ENCODE measurements at places on chromosomes 6 and 20.

GRCh38 chr20:48631114-48632016 is 196.4 kb downstream of the PREX1 start:
- DNase-seq: no peak

DNA sequence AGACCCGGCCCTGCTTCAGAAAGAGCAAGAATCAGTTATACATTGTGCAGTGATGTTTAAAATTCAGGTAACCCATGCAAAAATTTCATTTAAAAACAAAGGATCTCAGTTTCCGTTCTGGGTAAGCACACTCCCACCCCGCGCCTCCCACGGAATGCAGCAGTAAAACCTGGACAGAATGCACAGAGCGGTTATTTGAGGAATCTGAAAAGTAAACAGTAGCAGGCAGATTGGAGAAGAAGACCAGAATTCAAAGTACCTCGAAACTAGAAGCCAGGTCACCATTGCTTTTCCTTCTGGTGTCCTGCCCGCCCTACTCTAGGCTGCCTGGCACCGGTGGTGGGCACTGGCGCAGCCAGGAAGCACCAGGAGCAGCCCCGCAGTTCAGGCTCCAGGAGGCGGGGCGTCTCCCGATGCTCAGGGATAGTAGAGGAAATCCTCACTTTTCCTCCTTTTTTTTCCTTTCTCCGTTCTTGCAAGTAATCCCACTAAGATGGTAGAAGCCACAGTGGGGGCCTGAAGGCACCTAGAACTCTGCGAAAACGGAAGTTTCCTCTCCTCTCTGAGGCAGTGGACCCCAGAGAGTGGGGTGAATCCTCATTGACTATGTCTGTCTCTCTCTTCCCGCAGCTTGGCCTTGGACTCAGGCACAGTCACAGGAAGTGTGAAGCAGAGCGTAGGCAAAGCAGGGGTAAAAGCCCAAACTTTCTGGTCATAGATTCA is 28.3 kb downstream of the METTL24 start:
- no peak for DNase-seq

- no peak for DNase-seq
Observed at GRCh38 chr6:135830452-135830881, 21.0 kb upstream of the PDE7B start.

GRCh38 chr20:53706466-53707370 is 113.1 kb upstream of the ZNF217 start:
- DNase-seq: no peak

- no peak for DNase-seq
Observed at GRCh38 chr20:12171923-12172524, 254.3 kb downstream of the BTBD3 start.

DNA sequence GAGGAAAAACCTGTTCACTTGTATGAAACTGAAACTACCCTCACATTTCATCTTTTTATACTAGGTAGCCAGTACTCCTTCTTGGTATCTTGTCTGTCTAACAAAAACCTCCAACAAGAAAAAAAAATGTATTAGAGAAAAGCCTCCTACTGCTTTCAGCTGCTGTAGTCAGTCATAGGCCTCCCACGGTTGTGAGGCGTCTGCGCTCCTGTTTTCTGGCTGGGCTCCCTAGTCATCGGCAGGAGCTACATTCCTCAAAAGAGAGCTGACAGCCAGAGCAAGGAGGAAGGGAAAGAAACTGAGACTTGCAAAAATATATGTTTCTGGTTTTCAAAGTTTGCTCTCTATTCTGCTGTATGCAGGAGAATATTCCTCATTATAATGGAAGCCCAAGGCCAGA is 517.0 kb downstream of the LMBRD1 start:
- DNase-seq: peak; percentile 17

DNA sequence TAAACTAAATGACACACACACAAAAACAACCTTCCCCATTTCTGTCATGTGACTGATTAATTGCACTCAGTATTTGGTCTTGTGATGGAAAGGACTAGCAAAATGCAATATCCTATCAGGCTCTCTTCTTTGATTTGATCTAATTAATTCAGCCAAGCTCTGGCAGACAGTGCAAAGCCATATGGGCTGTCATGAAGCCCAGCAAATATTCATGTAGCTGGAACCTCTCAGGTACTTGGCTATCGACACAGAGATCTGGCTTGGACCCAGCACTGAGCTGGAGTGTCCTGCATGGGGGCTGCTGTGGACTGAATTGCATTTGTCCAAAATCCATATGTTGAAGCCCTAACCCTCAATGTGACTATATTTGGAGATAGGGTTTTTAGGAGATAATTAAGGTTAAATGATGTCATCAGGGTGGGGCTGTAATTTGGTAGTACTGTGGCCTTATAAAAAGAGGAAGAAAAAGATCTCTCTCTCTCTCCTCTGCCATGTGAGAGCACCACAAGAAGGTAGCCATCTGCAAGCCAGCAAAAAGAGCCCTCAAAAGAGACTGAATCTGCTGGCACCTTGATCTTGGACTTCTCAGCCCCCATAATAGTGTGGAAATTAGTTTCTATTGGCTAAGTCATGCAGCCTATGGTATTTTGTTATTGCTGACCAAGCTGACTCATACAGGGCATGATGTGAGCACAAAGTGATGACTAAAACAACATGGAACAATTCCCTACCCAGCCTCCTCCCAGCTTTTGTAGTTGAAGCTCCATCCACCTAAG is 77.1 kb downstream of the STMND1 start:
- no peak for DNase-seq

DNA sequence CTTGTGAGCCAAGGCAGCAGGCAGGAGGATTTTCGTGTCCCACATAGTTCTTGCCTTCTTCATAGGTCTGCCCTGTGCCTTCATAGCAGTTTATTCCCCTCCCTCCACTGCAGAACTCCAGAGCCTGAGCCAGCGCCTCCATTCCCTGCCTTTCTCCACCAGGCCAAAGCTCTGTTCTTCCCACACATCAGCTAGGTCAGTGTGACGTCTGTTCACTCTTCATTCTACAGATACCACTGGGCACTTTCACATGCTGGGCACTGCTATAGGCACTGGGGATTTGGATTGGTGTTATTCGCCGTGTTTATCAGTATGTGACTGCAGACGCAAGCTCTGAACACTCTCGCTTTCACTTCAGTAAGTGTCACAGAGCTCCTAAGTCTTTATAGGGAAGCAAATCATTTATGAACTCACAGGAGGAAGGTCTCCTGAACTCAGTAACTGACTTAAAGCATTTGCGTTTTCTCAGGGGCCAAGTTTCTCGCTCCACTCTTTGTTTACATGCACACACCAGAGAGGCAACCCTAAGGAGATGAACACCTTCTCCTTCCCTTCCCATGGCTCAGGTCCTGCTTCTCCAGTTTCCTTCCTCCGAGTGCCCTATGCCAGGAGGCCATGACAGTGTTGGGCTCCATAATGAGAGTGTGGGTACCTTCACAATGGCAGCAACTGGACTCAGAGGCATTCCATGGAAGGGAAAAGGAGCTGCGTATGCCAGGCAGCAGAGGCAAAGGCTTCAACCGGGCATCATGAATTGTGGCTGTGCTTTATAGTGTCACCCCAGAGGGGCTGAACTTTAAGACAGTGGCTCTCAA is 6.3 kb upstream of the APMAP start:
- no peak for DNase-seq

DNA sequence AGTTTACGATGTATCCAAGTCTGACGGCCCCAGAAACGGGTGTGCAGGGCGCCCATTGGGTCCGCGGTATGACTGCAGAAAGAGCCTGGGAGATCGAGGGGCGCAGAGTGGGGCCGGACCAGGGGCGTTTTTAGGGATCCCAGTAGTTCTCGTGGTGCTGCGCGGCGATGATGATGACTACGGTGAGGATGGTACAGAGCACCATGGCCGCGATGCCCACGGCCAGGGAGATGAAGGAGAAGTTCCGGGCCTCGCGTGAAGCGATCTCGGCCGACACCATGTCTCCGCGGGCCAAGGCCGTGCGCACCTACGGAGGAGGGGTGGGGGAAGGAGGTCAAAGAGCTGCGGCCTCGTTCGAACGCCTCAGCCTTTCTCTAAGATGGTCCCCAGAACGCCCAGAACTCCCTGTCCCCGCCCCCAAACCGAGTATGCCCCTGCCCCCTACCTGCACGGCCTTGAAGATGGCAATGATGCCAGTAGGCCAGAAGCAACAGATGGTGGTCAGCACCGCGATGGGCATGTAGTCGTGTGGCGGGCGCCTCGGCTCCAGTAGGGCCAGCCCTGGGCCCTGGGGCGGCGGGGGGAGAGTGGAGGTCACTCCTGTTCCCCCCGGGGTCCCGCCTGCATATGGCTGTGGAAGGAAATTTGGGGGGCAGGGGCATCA is 2.5 kb downstream of the PRRT1 start:
- DNase-seq: no peak

- no peak for DNase-seq
Observed at GRCh38 chr6:67736816-67737215, 898.3 kb upstream of the ADGRB3 start.

GRCh38 chr6:36755435-36756348 is 58.1 kb downstream of the RAB44 start:
- DNase-seq: no peak

DNA sequence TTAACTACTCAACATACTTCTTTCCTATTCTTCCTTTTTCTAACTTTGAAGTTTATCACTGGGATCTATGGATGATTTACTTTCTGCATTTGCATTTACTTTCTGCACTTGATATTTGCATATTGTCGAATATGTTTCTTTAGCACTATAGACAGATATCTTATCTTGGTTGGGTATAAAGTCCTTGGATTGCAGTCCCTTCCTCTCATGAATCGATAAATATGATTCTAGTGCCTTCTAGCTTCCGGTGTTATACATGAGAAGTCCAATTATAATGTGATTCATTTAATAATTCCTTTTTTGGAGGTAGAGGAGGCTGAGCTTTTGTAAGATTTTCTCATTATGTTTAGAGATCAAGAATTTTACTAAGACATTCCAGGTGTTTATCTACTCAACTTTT is 321.2 kb upstream of the RUNX2 start:
- DNase-seq: no peak

DNA sequence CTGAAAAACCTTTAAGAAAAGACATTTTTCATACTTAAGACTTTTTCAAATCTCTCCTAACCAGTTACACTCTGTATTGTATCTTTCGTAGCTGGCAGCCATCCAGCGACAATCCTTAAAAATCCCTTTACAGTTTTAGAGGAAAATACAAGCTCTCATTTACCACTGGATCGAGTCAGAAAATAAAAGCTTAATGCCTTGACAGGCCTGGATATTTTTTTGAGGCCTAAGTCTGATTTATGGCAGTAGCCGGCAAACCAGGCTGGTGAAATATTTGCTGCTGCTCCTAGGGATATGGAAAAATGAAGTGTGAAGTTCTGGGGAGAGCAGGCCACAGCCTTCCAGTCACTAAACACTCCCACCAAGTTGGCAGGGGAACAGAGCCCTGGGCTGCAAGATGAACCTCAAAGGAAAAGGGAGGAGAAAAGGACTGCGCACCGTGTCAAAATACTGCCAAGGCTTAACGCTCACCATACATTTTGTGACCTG is 213.0 kb upstream of the SUPT3H start:
- DNase-seq: no peak

DNA sequence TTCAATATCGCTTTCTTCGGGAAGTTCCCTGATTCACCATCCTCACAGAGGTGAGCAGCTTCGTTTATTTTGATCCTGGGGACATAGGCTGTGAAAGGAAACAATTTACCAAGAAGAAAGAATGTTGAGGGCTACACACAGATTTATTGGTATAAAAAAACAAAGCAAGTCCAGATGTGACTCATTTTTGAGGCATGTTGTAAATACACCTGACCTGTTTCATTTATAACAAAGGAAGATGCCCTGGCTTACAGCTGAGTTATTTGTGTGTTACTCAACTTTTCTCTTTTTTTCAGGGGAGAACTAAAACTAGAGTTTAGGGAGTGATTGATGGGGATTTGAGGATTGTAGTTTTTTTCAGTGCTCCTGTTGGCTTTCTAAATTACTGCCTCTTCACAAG is 489.5 kb downstream of the CBLN4 start:
- no peak for DNase-seq

DNA sequence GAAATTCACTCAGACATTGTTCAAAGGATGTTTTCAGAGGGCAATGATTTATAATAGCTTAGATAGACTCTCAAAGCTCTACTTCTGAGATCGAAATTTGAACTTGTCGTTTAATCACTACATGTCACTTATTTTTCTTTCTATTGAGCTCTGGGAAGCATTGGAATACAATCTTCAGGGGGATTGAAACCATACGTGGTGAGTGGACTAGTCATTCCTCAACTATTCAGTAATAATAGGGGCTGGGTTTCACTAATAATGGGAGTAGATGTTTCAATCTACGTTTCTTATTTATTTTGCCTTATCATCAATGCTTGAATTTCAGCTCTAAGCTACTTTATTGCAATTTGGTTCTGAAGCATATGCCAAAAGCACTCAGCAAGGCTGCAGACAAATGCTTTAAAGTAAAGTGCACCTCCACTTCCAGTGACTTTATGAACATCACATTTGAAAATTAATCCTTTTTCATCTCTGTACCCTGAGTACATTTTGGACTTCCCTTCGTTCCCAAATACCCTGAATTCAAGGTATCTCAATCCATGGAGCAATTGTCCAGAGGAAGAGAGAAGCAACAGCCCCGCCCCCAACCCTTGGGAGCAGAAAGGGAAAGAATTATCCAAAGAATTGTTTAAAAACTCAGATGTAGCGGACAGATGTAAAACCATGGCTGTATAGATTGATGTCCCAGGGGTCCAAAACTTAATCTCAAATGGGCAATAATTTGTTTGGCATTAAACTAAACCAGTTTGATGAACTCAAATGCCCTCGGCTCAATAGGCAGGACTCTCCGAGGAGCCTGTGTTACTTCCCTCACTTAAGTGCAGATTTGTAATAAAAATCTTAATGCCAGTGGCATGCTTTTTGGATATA is 68.1 kb downstream of the HFE start:
- DNase-seq: peak; percentile 49

DNA sequence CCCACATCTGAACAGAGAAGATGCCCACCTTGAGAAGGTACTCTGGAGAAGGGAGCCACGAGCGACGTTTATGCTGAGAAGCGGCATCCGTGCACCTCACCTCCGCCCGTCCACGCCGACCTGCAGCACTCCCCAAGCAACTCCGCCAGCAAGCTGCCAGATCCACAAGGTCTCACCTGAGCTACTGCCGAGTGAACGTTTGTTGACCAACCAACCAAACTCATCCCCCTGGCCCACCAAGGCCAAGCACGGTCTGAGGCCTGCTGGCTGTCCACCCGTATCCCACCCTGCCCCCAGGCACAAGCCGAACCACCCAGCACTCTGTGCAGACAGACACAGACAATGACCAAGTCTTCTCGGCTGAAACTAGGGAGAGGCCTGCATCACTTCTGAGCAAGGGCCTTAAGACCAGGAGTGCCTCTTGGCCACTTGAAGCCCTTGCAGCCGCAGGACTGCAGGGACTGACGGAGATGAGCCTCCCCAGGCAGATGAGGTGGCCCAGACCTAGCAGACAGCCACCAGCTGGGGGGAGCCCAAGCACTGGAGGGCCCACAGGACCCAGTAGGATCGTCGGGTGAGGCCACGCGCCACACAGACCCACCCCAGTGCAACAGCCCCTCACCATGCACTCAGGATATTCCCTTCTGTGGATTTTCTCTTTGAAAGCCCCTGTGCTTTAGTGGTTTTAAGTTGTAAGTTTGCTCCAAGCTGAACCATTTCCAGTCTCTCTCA is 12.1 kb downstream of the TAF4 start:
- DNase-seq: no peak

Measured in left ventricle myocardium inferior (tissue), 1 donor.